ENCODE measurements at places on chromosomes 2 and 18.

- no peak for DNase-seq
These were observed 16.3 kb downstream of the DYSF start for GRCh38 chr2:71469403-71470398.

GRCh38 chr18:60044290-60045006 is 144.7 kb downstream of the PMAIP1 start:
- no peak for DNase-seq

DNA sequence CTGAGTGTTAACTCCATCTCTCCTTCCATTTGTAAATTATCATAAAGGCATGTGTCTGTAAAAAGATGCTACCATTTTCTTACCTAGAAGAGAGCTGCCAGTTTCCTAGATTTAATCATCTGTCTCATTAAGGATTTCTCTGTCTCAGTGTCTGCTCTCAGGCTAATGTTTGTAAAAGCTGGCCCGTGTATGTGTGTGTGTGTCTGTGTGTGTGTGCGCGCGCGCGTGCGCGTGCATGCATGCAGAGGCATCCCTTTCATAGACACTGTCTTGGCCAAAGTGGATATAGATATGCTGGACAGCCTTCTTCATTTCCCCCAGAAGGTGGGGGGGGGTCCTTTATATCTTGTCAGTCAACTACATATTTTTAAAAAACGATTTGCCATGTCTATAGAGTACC is 18.9 kb downstream of the MGAT5 start:
- no peak for DNase-seq

DNA sequence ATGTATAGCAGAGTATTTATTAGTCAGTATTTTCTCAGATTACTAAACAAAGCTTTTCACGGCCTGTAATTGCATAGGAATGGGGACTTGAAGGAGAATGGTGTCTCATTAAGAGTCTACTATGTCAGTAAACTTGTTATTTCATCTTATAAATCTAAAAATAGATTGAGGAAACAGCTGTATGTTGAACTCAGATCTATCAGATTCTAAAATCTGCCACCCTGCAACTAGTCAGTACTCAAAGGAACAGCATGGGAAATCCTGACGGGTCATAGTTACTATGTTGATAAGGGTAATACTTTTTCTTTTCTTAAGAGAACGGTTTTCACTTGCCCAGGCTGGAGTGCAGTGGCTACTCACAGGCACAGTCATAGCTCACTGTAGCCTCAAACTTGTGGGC is 70.2 kb upstream of the EMILIN2 start:
- no peak for DNase-seq

DNA sequence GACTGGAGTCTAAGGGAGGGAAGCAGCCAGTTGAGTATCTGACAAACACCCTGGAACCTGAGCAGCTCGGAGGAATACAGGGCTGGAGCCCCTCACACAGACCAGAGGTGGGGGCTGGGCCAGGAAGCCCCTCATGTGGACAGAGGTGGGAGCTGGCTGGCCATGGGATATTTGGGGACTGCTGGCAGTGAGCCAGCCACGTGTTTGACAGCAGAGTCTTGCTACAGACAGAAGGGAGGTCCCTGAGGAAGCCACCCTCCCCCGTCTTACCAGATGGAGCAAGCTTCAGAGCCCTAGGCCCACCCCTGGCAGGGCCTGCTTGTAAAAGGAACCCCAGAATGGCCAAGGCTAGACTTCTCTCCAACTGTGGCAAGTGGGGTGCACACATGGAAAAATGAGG is 3.6 kb upstream of the MTERF4 start:
- no peak for DNase-seq

DNA sequence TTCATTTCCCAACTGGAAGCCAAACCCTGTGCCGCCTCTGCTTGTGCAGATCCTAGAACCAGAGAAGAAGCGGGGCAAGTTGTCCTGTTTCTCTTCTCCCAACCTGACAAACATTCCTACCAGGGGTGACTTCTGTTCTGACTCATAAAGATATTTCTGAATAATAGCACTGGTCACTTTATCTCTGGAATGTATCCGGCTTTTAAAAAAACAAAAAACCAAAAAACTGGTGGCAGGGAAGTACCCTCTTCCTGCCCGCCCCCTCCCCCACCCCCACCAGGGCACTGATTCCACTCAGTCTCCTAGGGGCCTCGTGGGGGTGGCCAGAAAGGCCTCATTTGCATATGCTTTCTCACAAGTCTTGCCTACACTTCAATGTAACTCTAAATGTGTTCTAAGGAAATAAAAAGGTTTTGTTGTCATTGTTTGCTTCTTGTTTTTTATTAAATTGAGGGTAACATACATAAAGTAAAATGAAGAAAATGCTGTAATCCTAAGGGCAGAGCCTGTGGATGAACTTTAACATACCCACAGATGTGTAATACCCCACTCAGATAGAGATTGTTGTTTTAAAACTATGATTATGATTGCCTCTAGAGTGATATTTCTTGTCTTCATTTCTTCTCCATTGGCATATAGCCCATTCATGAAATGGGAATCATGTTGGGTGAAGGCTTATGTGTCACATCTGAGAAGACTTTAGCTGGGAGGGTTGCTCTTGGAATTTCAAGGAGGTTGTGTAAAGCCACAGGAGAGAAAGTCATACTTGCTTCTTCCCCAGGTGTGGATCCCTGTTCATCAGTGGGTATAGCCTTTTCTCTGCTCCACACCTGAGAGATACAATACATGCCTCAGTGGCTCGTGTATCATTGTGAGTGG is 5.3 kb upstream of the FOSL2 start:
- no peak for DNase-seq

DNA sequence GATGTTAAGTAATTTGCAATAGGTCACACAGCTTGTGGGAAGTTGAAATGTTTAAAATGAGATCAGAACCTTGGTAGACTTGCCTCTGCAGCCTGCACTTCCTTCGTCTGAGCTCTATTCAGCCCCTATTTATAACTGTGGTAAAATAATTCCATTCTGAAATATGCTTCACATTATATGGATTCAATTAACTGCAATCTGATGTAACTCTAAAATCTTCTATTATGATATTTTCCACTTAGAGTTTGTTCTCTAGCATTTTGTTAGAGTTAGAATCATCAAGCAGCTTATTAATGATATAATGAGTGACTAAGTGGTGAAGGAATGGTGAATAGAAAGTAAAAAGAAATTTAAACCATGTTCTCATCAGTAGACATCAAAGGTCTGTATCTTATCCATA is 139.6 kb upstream of the ARHGAP28 start:
- no peak for DNase-seq

GRCh38 chr2:39379643-39380524 is 57.2 kb downstream of the MAP4K3 start:
- no peak for DNase-seq

- no peak for DNase-seq
These were observed 39.5 kb upstream of the TANC1 start for GRCh38 chr2:158928965-158929364.

GRCh38 chr2:75582840-75583239 is 22.1 kb upstream of the EVA1A start:
- DNase-seq, result no peak

GRCh38 chr2:101187131-101187530 is 35.9 kb upstream of the TBC1D8 start:
- no peak for DNase-seq

DNA sequence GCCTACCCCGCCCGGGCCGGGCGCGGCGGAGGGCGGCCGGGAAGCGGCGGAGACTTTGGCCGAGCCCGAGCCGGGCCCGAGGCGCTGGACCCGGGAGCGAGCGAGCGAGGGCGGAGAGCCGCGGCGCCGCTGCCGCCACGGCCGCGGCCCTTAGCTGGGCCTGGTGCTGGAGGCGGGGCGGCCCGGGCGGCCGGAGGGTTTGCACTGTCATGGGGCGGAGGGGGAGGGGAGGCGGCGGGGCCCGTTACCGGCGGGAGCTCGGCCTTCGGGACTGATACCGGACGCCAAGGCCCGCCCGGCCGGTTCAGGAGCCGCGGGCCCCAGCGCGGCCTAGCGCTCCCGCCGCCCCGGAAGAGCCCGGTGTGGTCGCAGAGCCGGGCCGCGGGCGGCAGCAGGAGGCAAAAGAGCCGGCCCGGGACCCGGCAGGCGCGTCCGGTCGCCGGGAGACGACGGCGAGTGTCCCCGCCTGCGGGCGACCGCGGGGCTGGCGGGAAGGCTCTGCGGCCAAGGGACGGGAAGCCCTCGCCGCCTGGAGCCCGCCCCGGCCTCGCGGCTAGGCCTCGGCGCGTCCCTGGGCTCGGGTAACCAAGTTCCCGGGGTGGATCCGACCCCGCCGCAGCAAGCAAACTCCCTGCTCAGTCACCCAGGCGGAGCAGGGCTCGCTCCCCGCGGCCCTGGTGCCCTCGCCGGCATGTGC is 697 bp downstream of the KCMF1 start:
- peak; percentile 46 for DNase-seq

GRCh38 chr2:232476791-232477190 is 10.8 kb downstream of the ECEL1 start:
- no peak for DNase-seq

DNA sequence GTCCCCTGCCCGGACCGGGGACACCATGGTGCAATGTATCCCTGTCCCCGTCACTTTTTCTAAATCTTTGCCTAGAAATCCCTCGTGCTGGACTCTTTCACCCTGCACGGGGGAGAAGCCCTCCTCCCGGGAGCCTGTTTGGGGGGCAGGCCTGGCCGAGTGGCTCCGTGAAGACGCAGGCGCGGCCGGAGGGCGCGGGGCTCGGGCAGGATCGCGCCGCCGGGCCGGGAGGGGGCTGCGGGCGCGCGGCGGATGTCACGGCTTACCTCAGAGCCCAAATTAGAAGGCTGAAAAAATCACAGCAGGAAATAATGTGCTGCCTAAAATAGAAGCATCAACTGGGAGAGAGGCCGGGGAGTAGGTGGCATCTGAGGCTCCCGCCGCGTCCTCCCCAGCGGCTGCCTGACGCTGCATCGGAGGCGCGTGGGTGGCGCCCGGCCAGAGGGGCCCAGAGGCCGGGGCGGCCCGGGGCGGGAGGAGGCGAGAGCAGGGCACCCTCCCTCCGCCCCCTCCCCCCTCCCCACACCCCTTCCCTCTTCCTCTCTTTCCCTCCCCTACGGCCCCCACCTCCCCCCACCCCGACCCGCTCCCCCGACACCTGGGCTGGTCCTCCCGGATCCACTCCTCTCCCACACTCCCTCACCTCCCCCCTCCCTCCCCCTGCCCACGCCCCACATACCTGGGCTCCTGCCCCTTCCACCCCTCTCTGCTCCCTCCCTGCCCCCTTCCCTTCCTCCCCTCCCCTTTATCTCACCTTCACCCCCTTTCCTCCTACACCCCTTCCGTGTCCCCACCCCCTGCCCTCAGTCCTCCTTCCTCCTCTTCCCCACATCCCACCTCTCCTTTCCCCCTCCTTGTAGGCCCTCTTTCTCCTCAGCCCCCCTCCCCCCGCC is 51.9 kb downstream of the SLC4A1AP start:
- DNase-seq, result no peak

DNA sequence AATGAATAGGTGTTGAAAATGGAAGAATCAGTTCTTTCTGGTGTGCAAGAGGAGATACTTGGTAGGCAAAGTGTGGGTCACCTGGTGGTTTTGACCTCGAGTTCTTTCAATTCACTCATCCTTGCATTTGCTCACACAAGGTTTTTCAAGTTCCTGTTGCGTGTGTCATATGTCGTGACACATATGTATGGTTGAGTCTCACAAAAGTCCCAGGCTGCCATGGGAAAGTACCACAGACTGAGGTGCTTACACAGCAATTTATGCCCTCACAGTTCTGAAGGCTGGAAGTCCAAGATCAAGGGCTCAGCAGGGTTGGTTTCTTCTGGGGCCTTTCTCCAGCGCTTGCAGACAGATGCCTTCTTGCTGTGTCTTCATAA is 64.4 kb downstream of the NCK2 start:
- no peak for DNase-seq

DNA sequence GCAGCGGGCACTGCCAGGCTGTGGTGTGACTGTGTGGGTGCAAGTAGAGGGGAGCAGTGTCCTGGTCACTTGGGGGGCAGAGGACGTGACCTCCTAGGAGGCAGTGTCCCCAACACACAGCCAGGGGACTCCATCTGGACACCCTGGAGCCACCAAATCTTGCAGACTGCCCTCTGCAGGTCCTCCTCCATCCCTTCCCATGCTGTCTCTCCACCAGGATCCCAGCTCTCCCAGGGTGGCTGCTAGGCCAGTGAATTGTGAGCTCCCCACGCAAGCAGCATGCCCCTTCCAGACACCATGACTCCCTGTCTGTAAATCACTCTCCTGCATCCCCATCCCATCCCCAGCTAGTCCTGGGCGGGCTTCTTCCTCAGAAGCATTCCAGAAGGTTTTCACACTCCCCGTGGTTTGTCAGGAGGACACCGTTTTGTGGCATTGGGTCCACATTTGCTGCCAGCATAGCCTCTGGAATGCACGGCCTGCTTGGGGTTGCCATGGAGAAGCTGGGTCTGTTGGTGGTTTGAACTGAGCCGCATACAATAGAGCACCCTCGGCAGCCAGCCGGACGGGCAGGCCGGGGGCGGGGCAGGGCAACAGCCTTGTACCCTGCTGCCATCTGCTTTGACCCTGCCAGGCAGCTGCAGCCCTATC is 210.7 kb downstream of the KLHL29 start:
- no peak for DNase-seq

DNA sequence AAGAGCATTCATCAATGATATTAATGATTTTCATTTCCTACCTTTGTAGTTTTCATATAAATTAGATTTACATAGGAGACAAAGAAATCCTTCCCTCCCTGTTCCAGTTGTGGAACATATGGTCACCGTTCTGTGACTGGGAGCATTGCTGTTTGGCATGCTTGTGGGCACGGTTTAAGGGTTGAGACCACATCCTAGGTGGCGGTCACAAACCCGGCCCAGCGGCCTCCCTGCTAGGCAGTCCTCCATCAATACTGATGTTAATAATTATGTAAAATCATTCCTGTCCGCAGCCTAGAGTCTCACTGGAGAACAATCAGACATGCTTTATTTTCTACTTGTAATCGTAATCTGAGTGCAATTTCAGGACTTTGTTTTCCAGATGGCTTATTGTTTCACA is 117.9 kb downstream of the AGAP1 start:
- DNase-seq, result no peak

- no peak for DNase-seq
These were observed 40.3 kb upstream of the ZFP36L2 start for GRCh38 chr2:43266711-43267111.

GRCh38 chr2:165086337-165086736 is 117.5 kb downstream of the SCN3A start:
- DNase-seq, result no peak

DNA sequence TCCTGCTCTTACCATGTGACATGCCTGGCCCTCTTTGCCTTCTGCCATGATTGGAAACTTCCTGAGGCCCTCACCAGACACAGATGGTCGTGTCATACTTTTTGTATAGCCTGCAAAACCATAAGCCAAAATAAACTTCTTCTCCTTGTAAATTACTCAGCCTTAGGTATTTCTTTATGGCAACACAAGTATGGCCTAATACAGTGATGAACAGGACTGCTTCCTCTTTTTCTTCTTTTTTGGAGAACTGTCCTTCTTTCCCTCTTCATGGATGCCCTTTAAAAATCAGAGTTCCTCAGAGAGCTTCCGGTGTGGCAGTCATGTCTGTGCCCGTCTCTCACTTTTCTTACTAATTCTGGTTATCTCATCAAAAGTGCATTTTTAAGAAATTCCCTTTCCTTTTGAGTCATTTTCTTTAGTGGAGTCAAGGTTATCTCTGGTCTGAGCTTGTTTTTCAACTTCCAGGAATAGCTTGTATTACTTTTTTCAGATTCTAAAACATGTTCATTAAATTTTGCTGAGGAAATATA is 9.2 kb upstream of the IL1A start:
- no peak for DNase-seq
